ENCODE measurements at places on chromosomes 12 and 14.

- no peak for DNase-seq
Measured at GRCh38 chr12:116426391-116427136, 132.6 kb upstream of the MAP1LC3B2 start.

- DNase-seq = no peak
Measured at GRCh38 chr12:122449317-122449716, 26.8 kb upstream of the CLIP1 start.

GRCh38 chr12:114186241-114187002 is 219.5 kb downstream of the TBX5 start:
- no peak for DNase-seq

DNA sequence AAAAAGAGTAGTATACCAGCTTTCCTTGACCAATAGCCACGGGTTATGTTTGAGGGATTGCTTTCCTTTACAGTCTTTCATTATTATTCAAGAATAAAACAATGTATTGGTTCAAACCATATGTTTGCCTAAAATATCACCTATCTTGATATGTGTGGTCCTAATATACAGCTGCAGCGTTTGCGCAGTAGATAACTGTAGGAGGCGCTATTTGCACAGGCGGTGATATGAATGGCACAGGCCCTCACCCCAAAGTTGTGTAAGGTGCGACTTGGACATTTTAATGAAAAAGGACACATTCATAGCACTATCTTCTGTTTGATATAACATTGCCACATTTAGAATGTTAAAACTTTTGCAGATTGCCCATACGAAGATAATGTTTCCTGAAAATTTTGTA is 298.4 kb downstream of the TRHDE start:
- DNase-seq = peak; percentile 49

- DNase-seq = peak; percentile 4
Measured at GRCh38 chr14:95533822-95534221, 1.0 kb upstream of the GLRX5 start.

- no peak for DNase-seq
Measured at GRCh38 chr14:73237786-73238423, 599 bp downstream of the PAPLN start.

- DNase-seq = no peak
Measured at GRCh38 chr12:64824500-64825142, at the start of gene TBC1D30. TBC1D30 (plus strand) TSS chr12:64824647; CDS start chr12:64824880, 233 bp downstream.

- no peak for DNase-seq
Measured at GRCh38 chr12:22409377-22410164, 75.1 kb upstream of the ST8SIA1 start.

GRCh38 chr12:72547573-72547972 is 275.4 kb downstream of the TRHDE start:
- no peak for DNase-seq

DNA sequence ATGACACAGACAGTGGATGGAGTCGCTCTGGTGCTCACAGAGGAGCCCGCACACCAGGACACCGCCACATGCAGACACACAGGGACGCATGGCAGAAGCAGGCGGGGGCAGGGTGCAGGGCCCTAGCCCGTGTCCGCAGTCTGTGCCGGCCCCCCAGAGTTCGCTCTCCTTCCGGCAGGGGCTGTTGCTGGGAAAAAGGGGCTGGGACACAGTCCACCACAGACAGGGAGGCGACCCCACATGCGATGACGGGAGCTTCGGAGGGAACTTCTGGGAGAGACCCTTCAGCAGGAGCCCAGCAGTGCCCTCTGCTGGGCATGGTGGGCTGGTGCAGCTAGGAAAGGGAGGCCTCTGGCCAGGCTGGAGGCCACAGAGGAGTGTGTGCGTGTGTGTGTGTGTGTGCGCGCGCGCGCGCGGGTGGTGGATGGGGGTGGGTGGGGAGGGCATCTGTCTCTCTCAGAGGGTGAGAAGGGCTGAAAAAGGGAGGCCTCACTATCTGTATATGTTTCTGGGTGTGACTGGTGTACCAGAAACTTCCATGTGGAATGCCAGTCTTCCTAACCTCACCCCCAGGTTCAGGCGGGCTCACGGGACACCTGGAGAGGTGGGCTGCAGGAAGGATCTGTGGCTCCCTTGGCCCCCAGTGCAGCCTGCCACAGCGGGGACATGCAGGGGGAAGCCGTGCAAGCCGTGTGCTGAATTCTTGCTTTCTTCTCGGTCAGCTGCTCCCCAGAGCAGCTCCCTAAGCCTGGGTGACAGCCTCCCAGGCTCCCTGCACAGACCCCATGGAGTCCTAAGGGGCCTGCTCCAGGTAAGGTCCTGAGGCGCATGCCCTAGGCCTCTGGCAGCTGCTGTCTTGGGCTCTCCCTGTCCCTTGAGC is 60.7 kb downstream of the PLEKHG3 start:
- DNase-seq = peak; percentile 65

DNA sequence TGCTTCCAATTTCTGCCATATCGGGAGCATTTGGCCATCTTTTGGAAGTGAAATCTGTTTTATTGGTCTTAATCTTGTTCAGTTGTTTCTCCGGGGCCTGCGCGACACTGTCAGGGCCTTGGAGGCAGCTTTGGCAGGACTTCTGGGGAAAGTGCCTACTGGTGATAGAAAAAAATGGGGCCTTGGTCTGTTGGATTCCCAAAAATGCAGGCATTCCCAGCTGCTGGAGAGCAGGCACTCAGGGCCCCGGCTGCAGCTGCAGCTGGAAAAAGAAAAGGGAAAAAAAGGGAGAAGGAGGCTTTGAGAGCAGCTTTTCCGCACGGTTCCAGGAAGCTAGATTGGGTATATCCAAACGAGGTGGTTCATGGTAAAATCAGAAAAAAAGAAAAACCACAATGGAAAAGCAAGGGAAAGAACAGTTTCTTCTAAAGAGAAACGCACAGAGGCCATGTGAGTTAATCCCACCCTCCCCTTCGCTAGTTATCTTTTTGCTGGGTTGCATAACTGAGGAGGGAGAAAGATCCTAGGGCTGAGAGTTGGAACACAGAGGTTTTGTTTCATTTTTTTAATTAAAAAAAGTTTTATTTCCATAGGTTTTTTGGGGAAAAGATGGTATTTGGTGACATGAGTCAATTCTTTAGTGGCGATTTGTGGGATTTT is 134.7 kb upstream of the RFLNA start:
- no peak for DNase-seq

GRCh38 chr14:95365401-95365800 is 45.7 kb upstream of the CLMN start:
- DNase-seq = no peak

- DNase-seq = peak; percentile 62
Measured at GRCh38 chr14:24695265-24696241, 61.6 kb upstream of the GZMB start.

GRCh38 chr12:92568691-92569090 is 134.1 kb upstream of the PLEKHG7 start:
- DNase-seq = no peak

DNA sequence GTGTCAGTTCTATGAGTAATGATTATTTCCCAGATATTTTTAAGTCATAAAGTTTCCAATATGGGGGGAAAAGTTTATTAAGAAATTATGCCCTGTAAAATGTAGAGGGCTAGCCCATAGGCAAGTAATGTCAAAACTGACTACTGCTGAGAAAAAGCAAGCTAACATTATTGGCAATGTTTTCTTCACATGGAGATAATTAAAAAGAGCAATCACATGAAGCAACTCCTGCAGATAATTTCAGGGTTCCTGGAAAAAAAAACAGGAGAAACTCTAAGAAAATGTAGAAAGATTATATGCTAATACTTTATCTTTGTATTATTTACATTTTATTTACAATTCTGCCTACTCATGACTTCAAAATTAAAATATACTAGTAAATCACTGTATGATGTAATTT is 39.8 kb downstream of the PPP1R12A start:
- DNase-seq = no peak

DNA sequence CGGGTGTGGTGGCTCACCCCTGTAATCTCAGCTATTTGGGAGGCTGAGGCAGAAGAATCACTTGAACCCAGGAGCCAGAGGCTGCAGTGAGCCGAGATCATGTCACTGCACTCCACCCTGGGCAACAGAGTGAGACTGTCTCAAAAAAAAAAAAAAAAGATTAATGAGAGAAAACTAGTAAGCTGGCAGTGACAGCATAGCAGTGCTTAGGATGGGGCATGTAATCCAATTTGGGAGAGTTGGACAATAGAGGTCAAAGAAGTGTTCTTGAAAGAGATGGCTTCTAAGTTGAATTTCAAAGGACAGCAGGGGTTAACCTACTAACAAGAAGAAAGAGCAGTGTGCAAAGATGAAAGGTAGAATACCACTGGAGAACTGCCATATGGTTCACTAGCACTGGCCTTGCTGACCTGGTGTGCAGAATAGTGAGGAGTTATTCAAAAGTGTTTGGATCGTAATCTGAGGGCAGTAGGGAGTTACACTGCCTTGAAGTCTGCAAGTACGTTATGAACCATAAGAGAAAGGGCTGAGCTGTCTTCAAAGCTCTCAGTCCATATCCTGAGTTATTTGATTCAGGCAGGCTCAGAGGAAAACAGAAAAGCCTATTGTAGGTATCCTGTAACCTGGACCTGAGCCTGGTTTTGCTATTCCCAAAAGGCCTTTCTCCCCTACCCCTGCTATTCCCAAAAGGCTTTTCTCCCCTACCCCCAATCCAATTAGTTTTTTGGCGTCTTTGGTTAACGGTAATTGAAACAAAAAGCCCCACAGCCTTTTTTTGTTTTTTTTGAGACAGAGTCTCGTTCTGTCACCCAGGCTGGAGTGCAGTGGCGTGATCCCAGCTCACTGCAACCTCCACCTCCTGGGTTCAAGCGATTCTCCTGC is 3.4 kb downstream of the XPOT start:
- DNase-seq = no peak

GRCh38 chr12:49325606-49326005 is 2.6 kb downstream of the TROAP start:
- no peak for DNase-seq

DNA sequence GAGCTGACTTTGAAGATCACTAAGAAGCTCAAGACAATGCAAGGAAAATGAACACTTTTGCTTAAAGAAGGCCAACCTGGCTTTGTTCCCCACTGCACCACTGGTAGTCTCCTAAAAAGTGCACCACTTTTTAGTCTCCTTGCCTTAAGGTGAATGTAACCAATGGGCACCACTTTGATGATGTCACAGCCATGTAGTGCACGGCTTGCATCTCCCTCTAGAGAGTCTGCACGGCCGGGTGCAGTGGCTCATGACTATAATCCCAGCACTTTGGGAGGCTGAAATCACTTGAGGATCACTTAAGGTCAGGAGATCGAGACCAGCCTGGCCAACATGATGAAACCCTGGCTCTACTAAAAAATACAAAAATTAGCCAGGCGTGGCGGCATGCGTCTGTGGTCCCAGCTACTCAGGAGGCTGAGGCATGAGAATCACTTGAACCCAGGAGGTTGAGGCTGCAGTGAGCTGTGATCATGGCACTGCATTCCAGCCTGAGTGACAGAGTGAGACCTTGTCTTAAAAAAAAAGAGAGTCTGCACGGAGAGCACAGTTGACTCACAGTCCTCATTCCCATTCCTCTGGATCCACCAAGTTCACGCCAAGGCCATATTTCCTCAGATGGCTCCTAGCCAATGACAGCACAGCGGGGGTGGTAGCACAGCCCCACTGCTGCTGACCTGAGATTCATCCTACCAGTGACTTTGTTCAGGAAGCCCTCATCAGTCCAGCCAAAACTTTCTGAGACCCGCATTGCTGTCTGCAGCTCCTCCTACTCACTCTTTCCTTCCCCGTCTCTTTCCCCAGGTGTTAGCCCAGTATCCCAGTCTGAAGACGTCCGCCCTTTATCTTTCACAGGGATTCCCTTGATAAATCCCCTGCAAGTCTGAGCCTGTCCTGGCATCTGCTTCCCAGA is 16.5 kb upstream of the IFT81 start:
- no peak for DNase-seq

All from KG1 (cell line).